ENCODE measurements at places on chromosomes 1 and 21.

DNA sequence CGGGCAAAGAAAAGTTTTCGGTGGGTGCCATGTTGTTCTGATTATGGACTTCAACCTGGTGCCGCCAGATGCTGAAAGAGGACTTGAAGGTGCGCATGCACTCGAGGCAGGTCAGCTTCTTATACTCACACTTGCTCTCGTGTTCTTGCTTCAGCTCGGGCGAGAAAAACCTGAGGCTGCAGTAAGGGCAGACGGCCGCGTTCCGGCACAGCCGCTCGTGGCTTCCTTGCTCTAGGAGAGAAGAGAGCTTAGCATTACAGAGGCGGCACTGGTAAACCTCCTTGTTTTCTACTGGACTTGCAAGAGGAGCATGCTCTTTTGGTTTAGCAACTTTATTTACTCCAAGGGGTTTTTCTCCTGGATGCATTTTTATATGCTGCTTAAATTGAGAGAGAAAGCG is 18.5 kb downstream of the ZBTB21 start:
- DNase-seq: no peak

- peak; percentile 11 for DNase-seq
Measured at GRCh38 chr1:82464362-82465001, 663.7 kb downstream of the ADGRL2 start.

DNA sequence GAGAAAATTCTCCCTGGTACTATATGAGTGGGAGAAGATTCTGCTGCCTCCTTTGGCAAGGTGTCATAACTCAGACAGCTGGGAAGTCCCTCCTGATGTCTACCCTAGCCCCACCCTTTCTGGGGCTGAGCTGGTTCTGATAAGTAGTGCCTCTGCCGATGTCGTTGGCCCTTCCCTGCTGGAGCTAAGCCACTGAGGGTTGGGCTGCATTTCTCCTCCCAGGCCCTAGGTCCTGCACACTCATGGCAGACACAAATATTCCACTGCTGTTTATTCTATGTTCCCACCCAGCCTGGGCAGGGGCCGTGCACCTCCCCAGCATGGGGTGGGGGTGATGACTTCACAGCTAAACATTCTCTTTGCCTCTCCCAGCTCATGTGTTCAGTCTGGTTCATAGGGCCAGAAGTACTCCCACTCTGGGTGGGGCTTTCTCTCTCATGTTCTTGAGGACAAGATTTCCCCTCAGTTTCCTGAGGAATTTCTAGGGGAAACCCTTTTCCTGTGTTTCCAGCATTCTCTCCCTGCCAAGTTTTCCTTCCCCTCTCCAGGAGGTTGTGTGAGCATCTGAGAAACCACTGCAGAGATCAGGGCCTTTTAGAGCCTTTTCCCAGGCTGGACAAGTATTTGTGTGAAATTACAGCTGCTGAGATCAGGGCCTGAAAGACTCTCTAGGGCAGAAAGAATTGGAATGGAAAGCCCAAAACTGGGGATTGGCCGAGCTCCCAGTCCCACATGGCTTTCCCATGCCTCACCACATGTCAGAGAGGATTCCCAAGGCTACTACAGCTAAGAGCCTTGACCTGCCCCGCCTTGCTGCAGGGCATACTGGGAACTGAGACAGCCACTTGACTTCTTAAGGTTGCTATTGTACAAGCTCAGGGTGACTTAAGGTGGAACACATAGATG is 66.2 kb downstream of the ATP2B4 start:
- peak; percentile 93 for DNase-seq

GRCh38 chr1:56831871-56832693 is 12.9 kb upstream of the FYB2 start:
- peak; percentile 85 for DNase-seq

GRCh38 chr1:9809100-9809510 is 14.7 kb downstream of the CLSTN1 start:
- no peak for DNase-seq

- DNase-seq: no peak
Measured at GRCh38 chr1:15825800-15826199, 18.4 kb upstream of the UQCRHL start.

All from skeletal muscle cell (primary cell).